ENCODE measurements at places on chromosomes 3 and 15.

- no peak for DNase-seq
Measured at GRCh38 chr3:44248152-44248551, 6.5 kb downstream of the TOPAZ1 start.

- DNase-seq, result no peak
Measured at GRCh38 chr3:152317956-152318355, 49.2 kb downstream of the MBNL1 start.

DNA sequence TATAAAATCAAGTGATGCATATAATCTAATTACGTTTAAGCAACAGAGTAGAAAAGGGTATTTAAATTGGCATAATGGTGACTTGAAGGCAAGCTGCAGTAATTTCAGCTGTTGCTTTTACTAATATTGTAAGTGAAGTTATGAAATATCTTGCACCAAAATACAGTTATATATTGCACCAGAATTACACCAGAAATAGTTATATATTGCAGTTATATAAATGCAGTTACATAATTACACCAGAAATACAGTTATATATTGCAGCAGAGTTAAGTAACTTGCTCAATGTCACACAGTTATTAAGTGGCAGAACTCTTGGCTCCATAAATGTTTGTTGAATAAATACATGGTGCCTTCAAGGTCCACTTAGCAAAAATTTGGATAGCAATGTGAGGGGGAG is 51.4 kb downstream of the PCOLCE2 start:
- no peak for DNase-seq

DNA sequence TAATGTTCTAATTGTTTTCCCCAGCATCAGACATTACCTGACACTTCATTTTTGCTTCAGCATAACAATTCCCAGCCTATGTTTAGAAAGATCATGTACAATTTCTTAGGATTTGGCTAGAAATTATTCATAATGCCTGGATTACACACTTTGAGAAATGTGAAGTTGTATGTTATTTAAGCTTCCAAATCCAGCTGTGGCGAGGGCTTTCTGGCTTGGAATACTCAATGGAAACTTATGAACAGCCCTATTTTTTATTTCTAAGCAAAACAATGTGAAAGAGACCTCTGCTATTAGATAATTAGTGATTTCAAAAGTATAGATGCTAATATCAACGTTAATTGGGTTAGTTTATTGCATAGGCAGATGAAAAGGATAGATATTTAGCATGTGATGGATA is 341.6 kb downstream of the ZNF385D start:
- DNase-seq, result no peak

GRCh38 chr3:25580534-25580933 is 84.2 kb downstream of the TOP2B start:
- no peak for DNase-seq

- DNase-seq, result no peak
Measured at GRCh38 chr15:60616147-60616546, 137.2 kb upstream of the ICE2 start.

DNA sequence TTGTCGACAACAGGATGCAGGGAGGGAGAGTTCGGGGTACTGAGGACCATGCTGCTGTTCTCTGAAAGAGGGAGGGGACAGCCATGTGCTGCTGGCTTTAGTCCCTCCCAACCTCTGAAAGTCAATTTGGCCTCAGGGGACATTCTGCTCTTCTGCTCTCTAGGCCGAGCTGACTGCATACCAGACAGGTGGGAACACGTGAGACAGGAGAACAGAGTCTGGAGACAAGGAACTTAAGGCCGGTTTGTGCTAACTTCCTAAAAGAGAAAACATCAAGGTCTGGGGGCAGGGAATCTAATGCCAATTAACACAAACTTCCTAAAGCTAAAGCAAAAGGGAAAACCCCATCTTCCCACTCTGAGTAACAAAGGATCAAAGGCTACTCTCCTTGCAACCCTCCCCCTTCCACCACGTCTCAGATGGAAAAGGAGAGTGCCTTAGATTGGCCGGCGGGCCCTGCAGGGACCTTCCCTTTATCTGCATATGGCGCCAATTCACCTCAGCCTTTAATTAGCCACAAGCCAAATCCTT is 41.0 kb downstream of the SLCO2A1 start:
- DNase-seq, result no peak

All from activated CD4-positive, alpha-beta T cell treated with anti-CD3 and anti-CD28 coated beads for 4 hours (primary cell).